ENCODE measurements at places on chromosomes 5 and 9. TPM values are rescaled to one million over a fixed set of nuclear protein-coding genes. Genes with fewer than 3 reads are reported as not detected.

PAIP2 gene
- total RNA-seq, result 75.2 TPM

PRXL2C gene
- 17.5 TPM for total RNA-seq

ZBTB5 gene
- total RNA-seq, result 7.3 TPM

AGXT2 gene
- not detected for total RNA-seq

GRM6 gene
- total RNA-seq, result not detected

TTC23L gene
- not detected for total RNA-seq

FAM219A gene
- 16.0 TPM for total RNA-seq

ALG2 gene
- 47.4 TPM for total RNA-seq

MYOT gene
- total RNA-seq, result 0.13 TPM

FOXD4L3 gene
- 0.14 TPM for total RNA-seq

SLC6A3 gene
- 1.3 TPM for total RNA-seq

ZNF658 gene
- 2.1 TPM for total RNA-seq

Measured in A549 treated with AZD2906 at 1 μM for 4 hours (cell line).